ENCODE measurements at places on chromosomes 6 and 20. TPM values are rescaled to one million over a fixed set of nuclear protein-coding genes. Genes with fewer than 3 reads are reported as not detected.

GRCh38 chr20:38126146-38126921 lies 38.7 kb downstream of the TGM2 start:
- peak overlapping the region; percentile 66 for H3K27ac ChIP-seq
- H3K27me3 ChIP-seq, result no peaks in the 10 kb centered on the region
- H3K4me1 ChIP-seq, result peaks cover 18% of the 10 kb centered on the region

- peaks cover 30% of the 10 kb centered on the region for H3K36me3 ChIP-seq
- H3K27me3 ChIP-seq, result no peaks in the 10 kb centered on the region
- H3K4me1 ChIP-seq, result peaks cover 5% of the 10 kb centered on the region
Observed at GRCh38 chr6:116221911-116222310, 32.0 kb downstream of the TSPYL4 start.

DNA sequence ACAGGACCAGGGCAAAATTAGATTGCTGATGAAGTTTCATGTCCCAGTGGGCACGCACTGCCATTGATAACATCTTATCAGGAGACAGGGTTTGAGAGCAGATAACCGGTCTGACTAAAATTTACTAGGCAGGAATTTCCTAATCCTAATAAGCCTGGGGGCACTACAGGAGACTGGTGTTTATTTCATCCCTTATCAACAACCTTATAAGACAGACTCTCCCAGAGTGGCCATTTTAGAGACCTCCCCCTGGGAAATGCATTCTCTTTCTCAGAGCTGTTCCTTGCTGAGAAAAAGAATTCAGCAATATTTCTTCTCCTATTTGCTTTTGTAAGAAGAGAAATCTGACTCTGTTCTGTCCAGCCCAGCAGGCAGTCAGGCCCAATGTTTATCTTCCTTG lies 423.4 kb upstream of the IMPG1 start:
- H3K4me3 ChIP-seq, result no peak overlapping the region
- H3K27ac ChIP-seq, result no peak overlapping the region
- H3K4me1 ChIP-seq, result no peaks in the 10 kb centered on the region
- H3K36me3 ChIP-seq, result no peaks in the 10 kb centered on the region

DNA sequence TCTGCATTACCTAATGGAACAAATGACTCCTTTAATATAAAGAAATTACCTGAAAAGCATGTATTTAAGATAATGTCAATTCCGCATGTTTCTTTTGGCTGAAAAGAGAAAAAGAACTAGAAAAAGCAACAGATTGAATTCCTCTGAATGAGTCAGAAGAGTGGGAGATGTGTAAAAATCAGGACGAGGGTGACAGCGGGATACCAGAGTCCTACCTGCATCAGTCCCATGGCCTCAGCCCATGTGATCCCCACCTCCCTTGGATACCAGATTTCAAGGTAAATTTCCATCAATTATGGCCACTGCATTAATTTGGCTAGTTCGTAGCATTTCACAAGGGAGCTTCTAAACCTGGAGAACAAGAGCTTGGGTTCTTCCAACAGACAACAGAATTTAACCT lies 10.0 kb upstream of the MOXD1 start:
- H3K4me3 ChIP-seq, result no peak overlapping the region
- H3K4me1 ChIP-seq, result no peaks in the 10 kb centered on the region
- H3K27ac ChIP-seq, result no peak overlapping the region

DNA sequence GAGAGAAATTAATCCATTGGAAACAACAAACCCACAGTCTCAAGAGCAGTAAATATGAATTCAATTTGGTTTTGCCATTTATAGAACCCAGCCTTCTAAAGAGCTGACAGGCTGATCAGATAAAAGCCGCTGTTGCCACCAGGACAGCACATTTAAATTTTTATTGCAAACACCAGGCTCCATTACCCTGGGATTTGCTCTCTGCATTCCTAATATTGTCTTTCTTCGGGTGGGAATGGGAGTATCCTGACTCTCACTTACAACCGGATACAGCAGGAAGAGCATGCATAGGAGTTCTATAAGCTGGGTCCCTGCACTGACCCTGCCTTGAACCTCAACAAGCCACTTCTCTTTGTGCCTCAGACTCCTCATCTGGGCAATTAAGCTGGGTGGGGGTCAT lies 142.9 kb downstream of the LRFN2 start:
- no peak for DNase-seq
- no peak overlapping the region for H3K4me3 ChIP-seq
- H3K27ac ChIP-seq, result no peak overlapping the region
- H3K27me3 ChIP-seq, result no peaks in the 10 kb centered on the region
- H3K4me1 ChIP-seq, result no peaks in the 10 kb centered on the region

DNA sequence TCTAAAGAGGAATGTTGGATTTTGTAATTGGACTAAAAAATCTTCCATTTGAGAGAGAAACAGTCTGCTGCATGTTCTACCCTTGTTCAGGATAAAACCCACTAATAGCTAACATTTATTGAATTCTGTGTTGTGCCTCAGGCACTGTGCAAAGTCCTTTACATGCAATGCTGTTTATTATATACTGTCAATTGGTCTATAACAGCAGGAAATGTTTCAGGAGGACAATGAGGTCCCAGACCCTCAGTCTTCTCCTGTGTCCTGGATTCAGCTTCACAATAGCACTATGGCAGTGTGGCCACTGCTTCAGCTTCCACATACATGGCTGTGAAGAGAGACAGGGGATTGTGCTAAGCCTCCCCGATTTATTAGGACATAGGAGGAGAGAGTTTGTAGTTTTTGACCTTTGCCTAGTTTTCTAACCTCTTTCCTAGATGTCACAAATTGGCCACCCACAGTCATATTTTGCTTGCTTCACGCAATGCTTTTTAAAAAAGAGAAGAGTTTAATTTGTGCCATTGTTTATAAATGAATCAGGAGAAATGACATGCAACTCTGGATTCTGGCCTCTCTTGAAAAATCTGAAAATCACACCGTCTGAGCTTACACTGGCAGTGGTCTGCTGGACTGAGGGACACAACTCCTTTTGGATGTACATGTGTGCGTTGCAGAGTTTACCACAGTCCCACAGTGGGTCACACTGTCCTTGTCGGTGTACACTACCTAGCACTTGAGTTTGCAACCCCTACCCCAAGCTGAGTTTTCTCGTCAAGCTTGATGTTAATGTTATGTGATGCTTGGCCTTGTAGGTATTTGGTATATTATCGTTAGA lies 11.3 kb downstream of the PTPN1 start:
- H3K27ac ChIP-seq, result no peak overlapping the region
- H3K4me3 ChIP-seq, result no peak overlapping the region
- H3K36me3 ChIP-seq, result peaks cover 4% of the 10 kb centered on the region
- DNase-seq, result no peak
- peaks cover 77% of the 10 kb centered on the region for H3K4me1 ChIP-seq
- no peaks in the 10 kb centered on the region for H3K27me3 ChIP-seq

Gene FAXC
- 0.73 TPM for total RNA-seq

Gene PTCRA
- not detected for total RNA-seq

Gene CDH26
- total RNA-seq, result 0.77 TPM

Gene KCNG1
- not detected for total RNA-seq

Gene RAMACL
- total RNA-seq, result 0.77 TPM

Gene WASF1
- 0.97 TPM for total RNA-seq
